ENCODE measurements at places on chromosomes 2 and 18.

DNA sequence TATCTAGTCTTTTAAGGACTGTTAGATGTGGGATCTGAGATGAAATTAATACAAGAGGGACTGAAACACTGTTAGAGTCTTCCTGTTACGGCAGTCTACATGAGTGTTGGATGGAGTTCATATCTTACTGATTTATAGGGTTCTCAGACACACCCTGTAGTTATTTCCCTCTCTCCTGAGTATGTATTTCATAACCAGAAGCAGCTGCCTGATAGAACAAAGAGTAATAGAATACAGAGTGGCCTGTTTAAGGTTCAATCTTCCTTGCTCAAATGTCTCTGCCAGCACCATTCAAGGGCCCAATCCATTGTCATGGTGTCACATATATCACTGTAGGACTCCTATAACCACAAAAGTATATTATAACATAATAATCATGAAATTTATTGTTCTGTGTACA is 1229.1 kb upstream of the ACVR2A start:
- no peak for DNase-seq

DNA sequence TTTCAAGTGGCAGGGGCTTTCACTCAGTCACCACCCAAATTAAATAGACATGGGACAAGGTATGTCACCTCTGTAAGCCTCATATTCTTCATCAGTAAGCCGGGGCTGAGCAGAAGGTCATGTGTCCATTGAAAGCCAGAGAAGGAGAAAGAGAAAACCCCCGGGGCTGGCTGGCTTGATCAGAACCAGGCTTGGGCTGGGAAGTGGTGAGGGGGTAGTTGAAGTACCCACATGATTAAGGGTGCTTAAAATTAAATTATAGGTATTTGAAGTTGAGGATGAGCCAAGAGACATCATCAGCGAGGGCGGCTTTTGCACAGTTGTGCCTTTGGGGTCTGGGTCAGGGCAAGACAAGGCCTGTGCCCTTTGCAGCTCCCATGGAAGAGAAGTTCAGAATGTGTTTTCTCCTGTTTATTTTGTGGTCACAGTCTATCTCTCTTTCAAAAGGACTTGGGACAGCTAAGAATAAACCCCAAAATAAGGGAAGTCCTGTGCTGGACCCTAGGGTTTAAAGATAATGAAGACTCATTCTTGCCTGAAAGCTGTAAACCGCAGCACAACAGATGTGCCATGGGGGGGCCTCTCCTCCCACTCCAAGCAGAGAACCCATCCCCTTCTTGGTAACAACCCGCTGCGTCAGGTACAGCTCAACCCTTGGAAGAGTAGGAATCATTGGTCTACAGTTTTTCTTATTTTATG is 10.7 kb downstream of the DBI start:
- DNase-seq: peak; percentile 90

DNA sequence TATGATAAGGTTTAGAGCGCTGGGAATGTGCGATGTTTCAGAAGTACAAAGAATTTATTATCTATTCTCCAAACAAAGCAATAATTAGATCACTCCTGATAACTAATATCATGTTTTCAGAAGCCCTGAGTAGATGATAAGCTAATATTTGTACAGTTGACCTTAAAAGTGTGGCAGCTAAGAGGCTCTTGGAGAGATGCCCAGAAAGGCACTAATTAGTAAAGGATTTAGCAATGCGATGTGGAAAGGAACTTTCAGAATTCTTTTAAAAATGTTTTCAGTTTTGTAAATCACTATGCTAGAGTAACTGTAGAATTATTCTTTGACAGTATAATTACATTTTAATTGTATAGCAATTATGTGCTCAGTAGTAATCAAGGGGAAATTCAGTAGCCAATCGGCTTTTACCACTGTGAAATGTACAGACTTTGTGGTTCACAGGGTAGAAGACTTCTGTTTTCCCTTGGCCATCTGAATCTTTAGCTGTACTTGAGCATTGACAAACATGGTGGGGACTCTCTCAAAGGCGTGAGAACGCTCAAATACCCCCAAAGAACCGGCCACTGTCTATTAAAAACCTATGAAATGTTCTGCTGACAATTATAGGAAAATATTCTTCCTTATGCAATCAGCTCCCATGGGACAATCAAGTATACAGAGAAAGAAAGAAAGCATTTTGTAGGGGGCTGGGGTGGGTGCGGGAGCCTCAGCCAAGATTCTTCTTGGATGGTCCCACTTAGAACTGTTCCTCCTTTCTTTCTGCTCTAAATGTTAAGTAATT is 262.8 kb upstream of the AGAP1 start:
- no peak for DNase-seq

DNA sequence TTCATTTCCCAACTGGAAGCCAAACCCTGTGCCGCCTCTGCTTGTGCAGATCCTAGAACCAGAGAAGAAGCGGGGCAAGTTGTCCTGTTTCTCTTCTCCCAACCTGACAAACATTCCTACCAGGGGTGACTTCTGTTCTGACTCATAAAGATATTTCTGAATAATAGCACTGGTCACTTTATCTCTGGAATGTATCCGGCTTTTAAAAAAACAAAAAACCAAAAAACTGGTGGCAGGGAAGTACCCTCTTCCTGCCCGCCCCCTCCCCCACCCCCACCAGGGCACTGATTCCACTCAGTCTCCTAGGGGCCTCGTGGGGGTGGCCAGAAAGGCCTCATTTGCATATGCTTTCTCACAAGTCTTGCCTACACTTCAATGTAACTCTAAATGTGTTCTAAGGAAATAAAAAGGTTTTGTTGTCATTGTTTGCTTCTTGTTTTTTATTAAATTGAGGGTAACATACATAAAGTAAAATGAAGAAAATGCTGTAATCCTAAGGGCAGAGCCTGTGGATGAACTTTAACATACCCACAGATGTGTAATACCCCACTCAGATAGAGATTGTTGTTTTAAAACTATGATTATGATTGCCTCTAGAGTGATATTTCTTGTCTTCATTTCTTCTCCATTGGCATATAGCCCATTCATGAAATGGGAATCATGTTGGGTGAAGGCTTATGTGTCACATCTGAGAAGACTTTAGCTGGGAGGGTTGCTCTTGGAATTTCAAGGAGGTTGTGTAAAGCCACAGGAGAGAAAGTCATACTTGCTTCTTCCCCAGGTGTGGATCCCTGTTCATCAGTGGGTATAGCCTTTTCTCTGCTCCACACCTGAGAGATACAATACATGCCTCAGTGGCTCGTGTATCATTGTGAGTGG is 5.3 kb upstream of the FOSL2 start:
- DNase-seq: no peak

DNA sequence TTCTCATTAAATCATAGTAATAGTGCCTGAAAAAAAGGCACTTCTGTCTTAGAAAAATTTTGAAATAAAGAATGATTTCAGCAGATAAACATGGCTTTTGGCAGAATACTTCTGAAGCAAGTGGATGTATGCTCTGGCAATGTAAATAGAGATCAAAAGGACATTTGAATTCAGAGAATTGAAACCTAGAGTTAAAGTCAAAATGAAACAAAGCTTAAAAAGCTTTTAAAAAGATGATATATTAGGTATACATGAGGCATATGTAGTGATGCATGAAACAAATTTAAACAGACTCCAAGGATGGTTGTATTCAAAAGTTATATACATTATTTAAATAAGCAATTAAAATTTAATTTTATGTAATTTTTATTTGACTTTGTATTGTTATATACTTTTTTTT is 1344.5 kb upstream of the TMEFF2 start:
- DNase-seq: no peak

DNA sequence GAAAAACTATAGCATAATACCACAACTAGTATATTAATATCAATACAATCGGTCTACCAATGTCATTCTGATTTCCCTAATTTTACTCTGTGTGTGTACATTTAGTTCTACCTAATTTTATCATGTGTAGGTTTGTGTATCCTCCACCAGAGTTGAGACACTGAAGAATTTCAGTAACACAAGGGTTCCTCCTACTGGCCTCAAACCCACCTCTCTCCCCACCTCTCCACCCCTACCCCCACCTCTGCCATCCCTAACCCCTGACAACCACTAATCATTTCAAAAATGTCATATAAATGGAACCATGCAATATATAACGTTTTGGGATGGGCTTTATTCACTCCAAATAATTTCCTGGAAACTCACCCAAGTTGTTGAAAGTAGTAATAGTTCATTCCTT is 117.9 kb downstream of the LYPD6 start:
- DNase-seq: no peak

GRCh38 chr2:34875091-34875745 is 1276.1 kb upstream of the FAM98A start:
- no peak for DNase-seq

- no peak for DNase-seq
Measured at GRCh38 chr18:24797981-24798380, 337.5 kb downstream of the HRH4 start.

DNA sequence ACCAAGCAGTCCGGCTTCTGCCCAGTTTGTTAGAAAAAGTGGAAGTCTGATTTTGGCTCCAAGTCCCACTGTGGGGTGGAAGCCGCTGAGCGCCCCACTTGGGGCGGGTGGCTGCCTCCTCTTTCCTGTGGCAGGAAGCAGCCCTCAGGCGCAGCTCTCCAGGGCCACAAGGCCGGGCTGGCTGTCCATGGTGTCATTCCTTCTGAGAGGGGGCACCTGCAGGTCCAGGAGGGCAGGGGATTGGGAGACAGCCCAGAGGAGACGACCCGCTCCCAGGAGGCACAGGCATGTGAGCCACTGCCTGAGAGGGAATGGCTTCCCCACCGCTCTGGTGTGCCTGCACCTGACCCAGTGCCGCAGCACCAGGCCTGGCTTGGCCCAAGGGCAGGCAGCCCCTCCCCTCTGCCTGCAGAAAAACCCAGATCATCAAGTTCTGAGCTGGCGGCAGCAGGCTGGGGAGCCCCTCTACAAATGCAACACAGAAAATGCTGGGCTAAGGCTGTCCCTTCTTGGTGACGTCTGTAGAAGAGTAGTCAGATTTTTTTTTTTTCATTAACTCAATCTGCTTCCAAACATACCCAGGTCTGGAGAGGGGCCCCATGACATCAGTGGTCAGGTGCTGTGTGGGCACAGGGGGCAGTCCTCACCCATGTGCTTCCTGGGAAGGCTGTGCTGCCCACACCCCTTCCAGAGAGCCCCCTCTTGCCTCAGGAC is 38.4 kb downstream of the HS6ST1 start:
- DNase-seq: no peak

DNA sequence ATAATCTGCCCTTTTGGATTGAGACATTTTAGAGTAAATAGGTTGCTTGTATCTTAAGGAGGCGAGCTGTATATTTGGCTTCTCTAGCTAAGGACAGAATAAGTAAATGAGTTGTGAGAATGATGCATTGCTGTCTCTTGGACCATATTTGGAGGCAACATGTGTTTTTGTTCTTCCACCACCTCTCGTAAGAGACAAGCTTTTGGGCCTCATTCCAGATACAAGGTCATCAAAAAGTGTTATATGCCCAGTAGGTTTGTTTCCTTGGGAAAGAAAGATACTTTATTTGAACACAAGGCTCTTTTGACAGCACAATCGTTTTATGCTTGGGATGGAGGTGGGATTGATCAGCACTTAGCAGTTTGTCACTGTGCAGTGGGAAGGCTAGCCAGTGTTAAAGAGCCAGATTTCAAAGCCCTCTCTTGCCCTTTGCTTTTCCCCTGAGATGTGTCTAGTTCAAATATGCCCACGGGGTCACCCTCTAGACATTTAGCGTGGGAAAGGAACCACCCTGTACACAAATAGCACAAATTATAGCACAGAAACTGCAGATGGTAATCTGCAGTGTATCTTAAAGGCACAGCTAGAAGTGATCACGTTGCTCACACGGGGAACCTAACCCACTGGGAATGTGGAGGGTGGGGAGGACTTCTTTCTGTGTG is 131.3 kb downstream of the MAP4K4 start:
- DNase-seq: no peak

- DNase-seq: no peak
Measured at GRCh38 chr2:104904889-104905288, 51.0 kb downstream of the POU3F3 start.

DNA sequence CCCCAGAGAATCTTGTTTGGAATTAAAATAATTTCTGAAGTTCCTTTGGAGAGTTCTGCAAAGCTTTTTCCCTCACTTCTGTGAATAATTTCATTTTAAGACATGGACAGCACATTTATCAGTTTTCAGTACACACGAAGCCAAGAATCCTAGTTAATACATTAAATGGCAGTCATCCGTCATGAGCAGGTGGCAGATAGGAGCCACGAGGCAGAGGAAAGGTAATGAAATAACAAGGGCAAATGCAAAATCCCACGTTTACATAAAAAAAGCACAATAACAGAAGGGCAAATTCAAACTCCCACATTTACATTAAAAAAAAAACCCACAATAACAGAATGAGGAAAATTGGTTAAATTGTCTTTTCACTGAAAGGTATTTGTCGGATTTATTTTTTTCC is 25.9 kb upstream of the SNTG2 start:
- no peak for DNase-seq

- peak; percentile 84 for DNase-seq
Measured at GRCh38 chr2:12587729-12588522, 128.8 kb upstream of the TRIB2 start.

DNA sequence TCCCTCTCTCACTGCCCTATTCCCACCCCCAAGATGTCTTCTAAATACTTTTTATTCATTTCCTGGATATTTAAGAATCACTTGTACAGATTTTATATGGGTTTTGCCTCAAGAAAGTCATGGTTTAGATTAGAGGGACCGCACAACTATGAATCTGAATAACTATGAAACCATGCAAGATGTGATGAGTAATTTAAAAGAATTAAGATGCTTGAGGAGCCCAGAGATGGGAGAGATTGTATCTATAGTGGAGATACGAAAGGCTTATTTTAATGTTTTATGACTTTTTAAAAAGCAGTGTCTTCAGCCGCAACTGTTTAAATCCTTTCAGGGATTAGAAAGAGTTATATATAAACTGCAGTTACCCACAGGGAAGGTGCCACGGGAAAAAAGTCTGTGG is 324.1 kb downstream of the LPIN1 start:
- no peak for DNase-seq

GRCh38 chr2:190864375-190864774 is 16.2 kb upstream of the GLS start:
- no peak for DNase-seq

- no peak for DNase-seq
Measured at GRCh38 chr2:100767224-100767653, 52.7 kb upstream of the NPAS2 start.

DNA sequence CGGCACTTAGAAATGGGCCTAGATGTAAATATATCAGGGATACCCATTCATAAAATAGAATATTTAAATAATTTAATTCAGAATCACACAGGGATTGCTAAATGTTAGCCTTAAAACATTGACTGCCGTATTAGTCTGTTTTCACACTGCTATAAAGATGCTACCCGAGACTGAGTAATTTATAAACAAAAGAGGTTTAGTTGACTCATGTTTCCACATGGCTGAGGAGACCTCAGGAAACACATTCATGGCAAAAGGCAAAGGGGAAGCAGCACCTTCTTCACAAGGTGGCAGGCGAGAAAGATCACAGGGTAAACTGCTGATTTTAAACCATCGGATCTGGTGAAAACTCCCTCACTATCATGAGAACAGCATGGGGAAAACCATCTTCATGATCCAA is 223.6 kb upstream of the GULP1 start:
- no peak for DNase-seq

- DNase-seq: peak; percentile 50
Measured at GRCh38 chr2:218360453-218360852, 3.8 kb downstream of the CATIP start.

- DNase-seq: peak; percentile 62
Measured at GRCh38 chr2:224646242-224646846, 61.2 kb upstream of the CUL3 start.

GRCh38 chr2:4673025-4673489 is 969.7 kb downstream of the DCDC2C start:
- DNase-seq: peak; percentile 95

Measured in OCI-M1 (cell line).